ENCODE measurements at places on chromosomes 6 and 20.

DNA sequence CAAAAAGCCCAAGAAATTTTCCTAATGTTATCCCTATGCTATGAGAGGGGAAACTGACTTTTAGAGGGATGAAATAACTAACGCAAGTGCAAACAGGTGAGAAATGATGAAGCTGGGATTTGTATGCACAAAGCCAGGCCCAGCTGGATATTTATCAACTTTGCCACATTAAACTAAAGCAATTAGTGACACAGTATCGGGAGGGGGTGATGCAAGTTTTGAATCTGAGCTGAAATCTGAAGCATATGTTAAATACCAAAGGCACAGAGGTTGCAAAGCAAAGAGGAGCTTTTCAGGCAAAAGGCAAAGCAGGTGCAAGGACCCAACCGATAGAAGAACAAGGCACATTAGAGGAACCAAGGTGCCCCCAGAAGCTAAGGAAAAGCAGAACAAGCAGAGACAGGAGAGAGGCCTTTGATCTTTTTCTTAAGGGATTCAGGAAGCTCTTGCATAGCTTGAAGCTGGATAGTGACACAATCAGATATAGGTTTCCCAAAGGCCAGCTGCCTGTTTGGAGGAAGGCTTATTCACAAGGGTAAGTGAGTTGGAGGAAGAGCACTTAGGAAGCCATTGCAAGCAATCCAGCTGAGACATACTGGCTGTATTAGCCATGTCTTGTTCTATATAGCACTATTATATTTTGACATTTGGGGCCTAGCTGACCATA is 207.5 kb downstream of the HIVEP2 start:
- DNase-seq, result no peak

- DNase-seq, result no peak
Observed at GRCh38 chr6:84273048-84273809, 45.8 kb upstream of the CEP162 start.

DNA sequence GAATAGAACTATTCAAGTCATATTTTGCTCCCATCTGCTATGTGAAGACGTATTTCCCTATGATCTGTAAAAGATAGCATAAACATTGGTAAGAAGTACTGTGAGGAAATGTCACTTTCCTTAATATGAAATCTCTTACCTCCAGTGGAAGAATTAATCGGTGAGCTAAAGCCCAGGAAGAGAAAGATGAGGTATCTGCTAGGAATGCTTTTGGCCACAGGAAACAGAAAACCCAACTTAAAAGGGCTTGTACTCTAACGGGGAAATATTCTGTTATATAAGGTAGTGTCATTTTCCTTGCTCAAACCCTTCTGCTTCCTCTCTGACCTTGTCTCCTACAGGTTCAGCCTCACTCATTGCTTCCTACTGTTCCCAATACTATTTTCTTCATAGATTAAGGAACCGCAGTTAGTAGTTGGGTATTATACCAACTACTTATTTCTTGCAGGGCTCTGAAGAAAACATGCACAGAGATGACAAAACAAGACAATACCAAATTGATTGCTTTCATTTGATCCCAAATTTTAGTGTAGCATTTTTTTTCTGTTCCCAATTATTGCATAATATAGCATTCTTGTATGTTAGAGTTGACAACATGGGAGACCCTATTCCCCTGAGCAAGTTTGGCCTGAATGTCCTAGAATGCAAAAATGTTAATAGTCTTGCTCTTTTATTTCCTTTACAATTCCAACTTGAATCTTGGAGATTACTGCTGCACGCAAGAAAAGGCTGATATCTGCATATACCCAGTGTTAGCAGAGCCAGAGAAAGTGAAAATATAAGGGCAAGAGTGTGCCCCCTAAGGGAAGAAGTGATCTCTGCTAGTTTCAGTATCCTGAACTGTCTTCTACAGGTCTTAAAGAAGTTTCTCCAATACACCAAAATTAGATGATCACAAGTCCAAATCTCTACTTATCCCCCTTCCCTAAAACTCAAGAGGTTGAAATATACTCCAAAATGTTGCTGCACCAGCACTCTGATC is 65.3 kb downstream of the AFG1L start:
- DNase-seq, result no peak

DNA sequence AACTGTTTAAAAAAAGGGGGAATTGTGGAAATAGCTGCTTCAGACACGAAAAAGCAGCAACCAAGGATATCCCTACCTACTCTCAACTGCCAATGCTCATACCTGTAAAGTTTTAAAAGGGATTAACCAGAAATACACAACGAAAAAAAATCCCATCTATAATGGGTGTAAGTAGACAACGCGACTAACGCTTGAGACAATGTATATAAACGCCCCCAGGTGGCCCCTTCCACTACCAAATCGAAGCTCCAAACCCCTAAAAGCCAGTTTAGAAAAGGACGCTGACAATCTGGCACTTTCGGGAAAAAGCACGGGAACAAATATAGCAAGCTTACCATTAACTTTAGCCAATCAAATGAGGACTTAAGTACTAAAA is 94.5 kb upstream of the BTN3A2 start:
- no peak for DNase-seq

DNA sequence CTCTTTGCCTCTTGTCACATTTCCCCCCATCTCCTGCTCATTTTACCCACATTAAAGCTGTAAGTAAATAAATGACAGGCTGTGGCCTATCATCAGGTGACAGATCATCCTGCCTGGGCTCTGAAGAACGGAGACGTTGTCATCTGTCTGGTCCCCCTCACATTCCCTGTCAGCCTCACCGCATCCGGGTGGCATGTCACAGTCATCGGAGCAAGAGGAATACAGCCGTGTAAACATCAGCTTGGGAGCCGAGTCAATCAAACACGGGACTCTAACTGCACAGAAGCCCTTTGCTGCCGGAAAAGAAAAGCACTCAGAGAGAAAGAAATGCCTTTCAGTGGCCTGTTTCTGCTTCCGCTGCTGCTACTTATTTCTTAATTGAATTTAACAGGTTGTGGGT is 371.9 kb upstream of the ID4 start:
- DNase-seq, result no peak

DNA sequence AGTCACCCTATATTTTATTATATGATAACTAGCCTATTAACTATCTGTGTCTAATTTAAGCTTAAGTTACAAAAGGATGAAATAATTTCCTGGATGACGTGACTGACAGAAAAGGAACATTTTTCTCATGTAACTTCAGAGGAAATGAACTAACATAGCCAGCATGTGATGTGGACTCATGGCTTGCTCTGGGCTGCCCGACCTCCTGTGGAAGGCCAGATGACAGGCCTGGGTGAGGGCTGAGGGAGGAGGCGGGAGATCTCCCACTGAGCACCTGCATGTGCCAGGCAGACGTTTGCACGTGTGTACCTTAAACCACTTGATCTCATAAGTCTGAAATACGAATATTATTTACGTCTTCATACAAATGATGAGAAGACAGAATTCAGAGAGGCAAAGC is 321.1 kb downstream of the SYNE1 start:
- no peak for DNase-seq

DNA sequence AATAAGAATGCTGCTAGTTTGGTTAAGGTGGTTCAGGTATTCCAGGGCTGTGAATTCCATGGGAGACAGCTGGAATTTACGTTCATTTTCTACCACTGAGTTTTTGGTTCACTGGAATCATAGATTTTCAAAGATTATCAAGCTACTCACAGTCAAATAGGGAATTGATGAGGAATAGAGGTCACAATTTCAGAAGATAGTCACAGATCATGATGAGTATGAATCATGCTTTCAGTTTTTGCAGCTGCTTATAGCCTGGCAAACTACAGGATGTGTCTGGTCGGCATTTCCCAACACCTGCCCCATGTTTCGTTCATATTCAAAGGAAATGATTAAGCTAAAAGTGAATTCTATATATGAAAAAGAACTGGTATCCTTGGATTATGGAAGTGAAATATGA is 58.7 kb downstream of the BCKDHB start:
- no peak for DNase-seq

DNA sequence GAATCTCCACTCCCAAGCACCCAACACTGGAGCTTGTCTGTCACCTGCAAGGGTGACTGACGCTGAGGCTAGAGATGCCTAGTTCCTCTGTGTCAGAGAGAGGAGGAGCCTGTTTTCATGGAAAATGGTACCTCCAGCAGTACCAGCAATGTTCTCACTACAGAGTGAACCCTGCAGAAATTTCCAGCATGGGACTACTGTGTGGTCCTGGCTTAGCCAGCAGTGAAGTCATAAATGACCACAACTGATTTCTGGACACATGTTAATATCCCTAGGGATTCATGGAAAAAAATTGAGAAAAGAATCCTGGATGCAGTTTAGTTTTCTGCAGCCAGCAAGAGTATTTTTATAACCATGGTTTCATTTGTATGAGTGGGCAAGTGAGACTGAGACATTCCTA is 468.1 kb downstream of the CD83 start:
- DNase-seq, result no peak

DNA sequence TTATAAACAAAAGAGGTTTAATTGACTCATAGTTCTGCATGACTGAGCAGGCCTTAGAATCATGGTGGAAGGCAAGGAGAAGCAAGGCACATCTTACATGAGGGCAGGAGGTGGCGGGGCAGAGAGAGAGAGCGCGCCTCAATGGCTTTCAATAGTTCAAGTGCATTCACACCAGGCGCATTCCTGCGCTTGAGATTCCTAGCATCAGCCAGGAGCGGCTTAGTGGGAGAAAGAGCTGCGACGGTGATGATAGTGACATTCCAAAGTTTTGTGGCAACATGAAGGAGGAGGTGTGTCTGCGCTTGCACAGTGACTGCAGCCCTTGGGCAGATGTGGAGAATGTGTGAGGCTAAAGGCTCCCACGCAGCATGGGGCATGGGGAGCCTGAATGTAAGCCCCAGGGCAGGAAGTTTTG is 25.0 kb upstream of the EMILIN3 start:
- DNase-seq, result no peak

GRCh38 chr6:8335381-8335780 is 100.0 kb downstream of the SLC35B3 start:
- no peak for DNase-seq

GRCh38 chr20:48668451-48668946 is 159.3 kb downstream of the PREX1 start:
- no peak for DNase-seq

- DNase-seq, result no peak
Observed at GRCh38 chr6:53984163-53984562, 127.1 kb upstream of the MLIP start.

DNA sequence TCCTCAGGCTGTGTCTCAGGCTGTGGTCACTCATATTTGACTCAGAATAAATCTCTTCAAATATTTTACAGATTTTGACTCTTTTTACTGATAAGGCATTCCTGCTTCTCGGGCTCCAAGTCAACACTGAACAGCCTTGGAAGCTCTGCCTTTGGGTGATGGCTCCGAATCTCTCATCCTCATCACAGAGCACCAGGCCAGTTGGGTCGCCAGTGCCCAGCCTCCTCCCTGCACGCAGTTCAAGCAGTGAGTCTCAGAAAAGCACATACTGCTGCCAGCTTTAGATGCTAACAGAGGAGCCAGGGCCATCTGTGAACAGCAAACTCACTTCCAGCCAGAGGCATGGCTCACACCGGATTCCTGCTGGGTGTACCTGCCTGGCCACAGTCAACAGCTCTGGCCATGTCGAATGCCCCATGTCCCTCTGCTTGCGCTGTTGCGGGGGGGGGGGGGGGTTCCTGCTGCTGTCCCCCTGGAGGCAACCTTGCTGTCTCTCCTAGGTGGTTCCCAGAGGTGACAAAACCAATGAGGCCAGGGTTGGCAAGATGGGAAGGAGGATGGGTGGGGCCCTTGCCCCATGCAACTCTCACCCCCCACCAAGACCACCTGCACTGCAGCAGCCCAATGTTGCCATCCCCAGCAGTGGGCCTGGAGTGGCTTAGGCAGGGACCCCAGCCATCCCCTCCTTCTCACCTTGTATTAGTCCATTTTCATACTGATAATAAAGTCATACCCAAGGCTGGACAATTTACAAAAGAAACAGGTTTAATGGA is 248.8 kb downstream of the ERMARD start:
- no peak for DNase-seq

DNA sequence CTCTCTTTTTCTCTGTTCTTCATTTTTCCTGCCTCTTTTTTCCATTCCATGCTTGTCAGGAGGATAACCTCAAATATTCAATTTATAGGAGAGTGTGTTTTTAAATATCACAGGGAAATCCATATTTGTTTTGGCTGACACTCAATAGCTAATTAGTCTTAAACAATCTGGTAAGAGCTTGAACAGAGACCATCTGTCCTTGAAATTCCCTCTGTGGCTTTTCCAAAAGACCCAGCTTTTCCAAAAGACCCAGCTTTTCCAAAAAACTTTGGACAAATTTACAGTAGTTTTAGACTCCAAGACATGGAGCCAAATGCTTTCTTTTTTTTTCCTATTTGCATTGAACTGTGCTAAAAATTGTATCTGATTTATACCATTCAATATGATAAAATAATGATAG is 127.4 kb upstream of the FAM83B start:
- DNase-seq, result no peak

DNA sequence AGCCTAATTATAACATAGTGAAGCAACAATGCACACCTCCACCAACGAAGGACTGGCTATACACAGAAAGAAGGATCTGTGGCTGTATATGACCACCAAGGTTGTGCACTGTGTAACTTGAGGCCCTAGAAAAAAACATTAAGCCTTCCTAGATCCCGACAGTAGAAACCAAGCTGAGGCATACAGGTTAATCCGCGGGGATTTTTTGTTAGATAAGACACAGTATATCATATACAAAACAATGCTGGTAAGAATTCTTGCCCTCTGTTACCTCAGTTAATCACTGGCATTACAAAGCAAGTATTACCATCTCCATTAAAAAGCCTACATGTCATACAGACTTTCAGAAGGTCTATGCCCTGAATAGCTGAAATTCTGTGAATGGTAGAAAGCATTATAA is 228.8 kb downstream of the TBC1D32 start:
- DNase-seq, result no peak

- no peak for DNase-seq
Observed at GRCh38 chr6:30875244-30876038, 8.9 kb upstream of the DDR1 start.

DNA sequence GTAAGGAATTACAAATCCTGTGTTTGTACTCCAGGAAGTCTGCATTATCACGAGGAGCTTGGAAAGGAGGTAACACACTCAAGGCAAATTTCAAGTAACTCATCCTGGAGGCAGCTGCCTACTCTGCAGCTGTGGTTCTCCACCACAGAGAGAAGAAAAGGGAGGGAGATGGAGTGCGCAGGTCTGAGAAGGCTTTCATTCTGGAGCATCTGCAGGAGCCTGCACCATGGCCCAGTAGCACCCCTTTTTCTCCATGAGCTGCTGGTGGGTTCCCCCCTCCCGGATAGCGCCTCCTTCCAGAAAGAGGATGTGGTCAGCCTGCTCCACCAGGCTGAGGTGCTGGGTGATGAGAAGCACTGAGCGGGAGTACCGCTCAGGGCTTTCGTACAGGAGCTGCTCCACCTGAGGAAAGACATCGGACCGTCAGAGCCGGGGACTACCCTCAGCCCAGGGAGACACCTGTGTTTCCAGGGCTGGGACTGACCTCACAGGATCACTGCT is 1.6 kb upstream of the PSMB8 start:
- DNase-seq, result peak; percentile 71

DNA sequence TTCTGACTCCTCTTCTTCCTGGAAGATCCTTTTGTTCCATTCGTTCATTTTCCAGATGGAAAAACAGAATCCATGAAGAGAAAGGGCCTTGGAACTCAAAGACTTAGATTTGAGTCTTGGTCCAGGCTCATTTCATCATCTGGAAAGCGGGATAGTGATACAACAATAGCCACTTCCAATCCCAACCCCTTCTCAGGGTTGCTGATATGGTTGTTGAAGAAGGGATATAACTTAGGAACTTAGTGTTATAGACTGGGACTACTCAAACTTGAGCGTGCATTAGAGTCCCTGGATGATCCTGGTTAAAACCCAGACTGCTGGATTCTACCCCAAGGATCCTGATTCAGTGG is 1.3 kb downstream of the GDAP1L1 start:
- DNase-seq, result no peak
